ENCODE measurements at places on chromosomes 12 and 14. TPM values are rescaled to one million over a fixed set of nuclear protein-coding genes. Genes with fewer than 3 reads are reported as not detected.

DNA sequence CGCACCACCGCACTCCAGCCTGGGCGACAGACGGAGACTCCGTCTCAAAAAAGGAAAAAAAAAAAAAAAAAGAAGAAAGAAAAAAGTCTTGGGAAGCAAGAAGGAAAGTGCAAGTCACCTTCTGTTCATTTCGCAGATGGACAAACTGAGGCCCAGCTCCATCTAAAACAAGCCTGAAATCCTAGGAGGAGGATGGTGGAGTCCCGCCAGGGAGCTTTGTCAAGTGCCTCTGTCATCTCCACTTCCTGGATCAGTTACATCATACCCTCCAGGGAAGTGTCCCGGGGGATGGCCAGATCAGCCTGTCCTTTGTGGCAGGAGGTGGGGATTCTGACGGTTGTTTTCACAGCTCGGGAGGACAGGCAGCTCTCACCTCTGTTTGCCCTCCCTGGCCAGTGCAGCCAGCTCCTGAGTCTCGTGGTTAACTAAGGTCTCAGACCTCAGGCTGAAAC, 8.7 kb upstream of the SDSL start:
- H3K27ac ChIP-seq = no peak overlapping the region
- H3K27me3 ChIP-seq = no peaks in the 10 kb centered on the region
- no peak overlapping the region for H3K4me3 ChIP-seq
- H3K4me1 ChIP-seq = no peaks in the 10 kb centered on the region
- DNase-seq = no peak

DNA sequence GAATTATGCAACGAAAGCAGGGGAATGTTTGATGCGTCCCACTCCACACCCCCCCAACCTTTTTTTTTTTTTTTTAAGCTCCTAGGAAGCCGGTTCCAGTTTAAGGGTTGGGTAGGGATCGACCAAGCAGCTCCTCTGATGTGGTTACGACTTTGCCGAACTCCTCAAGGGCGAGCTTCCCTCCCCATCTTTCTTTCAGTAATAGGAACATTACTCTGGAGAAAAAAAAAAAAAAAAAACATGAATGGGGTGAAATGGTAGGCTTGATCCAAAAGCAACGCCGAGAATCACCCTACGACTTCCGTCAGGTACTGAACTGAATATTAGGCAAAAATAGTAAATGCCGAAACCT, 9.6 kb downstream of the BMP4 start:
- peaks cover 52% of the 10 kb centered on the region for H3K4me1 ChIP-seq
- no peak for DNase-seq
- peaks cover 28% of the 10 kb centered on the region for H3K36me3 ChIP-seq
- no peak overlapping the region for H3K4me3 ChIP-seq

PRPH gene
- not detected for total RNA-seq

- DNase-seq = no peak
- H3K4me3 ChIP-seq = no peak overlapping the region
- no peak overlapping the region for H3K27ac ChIP-seq
- no peaks in the 10 kb centered on the region for H3K4me1 ChIP-seq
- no peaks in the 10 kb centered on the region for H3K27me3 ChIP-seq
These were observed 50.5 kb downstream of the STX2 start for GRCh38 chr12:130788515-130788914.

KIF5A gene
- 0.12 TPM for total RNA-seq

GRCh38 chr12:113271853-113272561, 50.7 kb downstream of the TPCN1 start:
- no peaks in the 10 kb centered on the region for H3K36me3 ChIP-seq
- H3K4me3 ChIP-seq = no peak overlapping the region
- no peak for DNase-seq
- H3K27ac ChIP-seq = no peak overlapping the region
- H3K4me1 ChIP-seq = no peaks in the 10 kb centered on the region

DNA sequence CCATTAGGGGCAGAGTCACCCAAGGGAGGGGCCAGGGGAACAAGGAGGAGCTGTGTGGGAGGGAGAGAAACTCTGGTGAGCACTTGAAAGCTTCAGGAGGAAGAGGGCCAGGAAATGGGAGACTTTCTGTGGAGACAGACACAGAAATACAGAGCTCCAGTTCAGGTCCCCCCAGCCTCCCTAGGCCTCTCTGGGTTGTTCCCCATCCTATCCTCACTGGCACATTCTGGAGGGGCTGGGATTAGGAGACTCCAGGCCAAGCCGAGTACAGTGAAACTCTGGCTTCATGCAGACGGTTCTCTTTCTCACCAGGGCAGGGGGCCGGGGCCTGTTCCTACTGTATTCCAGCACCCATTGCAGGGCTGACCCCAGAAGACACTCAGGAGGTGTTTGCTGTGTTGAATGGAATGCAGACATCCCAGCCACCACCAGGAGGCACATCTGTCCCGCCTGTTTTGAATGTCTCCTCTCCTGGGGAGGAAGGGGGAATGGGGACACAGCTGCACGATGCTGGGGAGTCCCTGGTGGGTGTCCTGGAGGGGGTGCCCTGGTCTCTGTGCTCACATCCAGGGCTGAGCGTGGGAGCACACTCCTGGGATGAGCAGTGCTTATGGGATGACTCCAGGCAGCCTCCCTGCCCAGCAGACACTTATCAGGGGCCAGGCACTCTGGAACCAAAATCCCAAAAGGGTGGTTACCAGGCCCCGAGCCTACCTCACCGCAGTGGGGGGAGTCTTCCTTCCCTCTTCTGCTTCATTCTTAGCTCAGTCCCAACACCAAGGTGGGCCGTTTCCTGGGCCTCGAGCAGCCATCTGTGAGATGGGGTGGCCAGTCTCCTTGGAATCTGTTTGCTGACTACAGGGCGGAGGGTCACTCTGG, 5.5 kb upstream of the KRT84 start:
- no peaks in the 10 kb centered on the region for H3K4me1 ChIP-seq
- no peaks in the 10 kb centered on the region for H3K36me3 ChIP-seq
- no peak overlapping the region for H3K27ac ChIP-seq
- H3K4me3 ChIP-seq = no peak overlapping the region
- peaks cover 4% of the 10 kb centered on the region for H3K27me3 ChIP-seq
- peak; percentile 5 for DNase-seq

DNA sequence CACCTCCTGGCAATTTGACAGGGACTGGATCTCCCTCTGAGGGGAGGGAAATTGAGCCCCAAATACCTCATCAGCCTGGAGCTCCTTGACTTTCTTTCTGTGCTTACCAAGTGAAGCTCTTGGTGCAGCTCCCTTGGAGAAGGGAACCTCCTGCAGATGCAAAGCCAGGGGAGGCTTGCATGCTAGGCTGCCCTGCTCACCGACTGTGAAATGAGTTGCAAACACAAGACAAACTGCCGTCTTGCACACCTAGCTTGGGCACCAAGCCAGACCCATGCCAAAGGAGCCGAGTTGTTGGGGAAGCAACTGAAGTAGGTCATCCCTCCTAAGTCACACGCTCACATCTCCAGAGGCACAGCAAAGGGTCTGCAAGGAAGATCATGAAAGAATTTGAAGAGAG, 95.2 kb downstream of the GTF2A1 start:
- H3K4me3 ChIP-seq = no peak overlapping the region
- DNase-seq = no peak
- H3K27me3 ChIP-seq = no peaks in the 10 kb centered on the region
- no peaks in the 10 kb centered on the region for H3K36me3 ChIP-seq
- no peaks in the 10 kb centered on the region for H3K4me1 ChIP-seq

Measured in endothelial cell of umbilical vein (primary cell).